ENCODE measurements at places on chromosomes 13 and 19.

- no peak for DNase-seq
Observed at GRCh38 chr13:113292021-113292862, 4.8 kb upstream of the LAMP1 start.

GRCh38 chr19:47413941-47414340, 5.4 kb downstream of the MEIS3 start:
- no peak for DNase-seq

- DNase-seq: no peak
Observed at GRCh38 chr19:15640294-15640903, at the start of gene CYP4F3. Gene CYP4F3 (plus strand): TSS chr19:15640897. CDS start chr19:15641416, 519 bp downstream.

GRCh38 chr13:30721936-30722335, 13.4 kb upstream of the ALOX5AP start:
- no peak for DNase-seq

GRCh38 chr19:5425260-5425659, 30.0 kb upstream of the ZNRF4 start:
- no peak for DNase-seq

DNA sequence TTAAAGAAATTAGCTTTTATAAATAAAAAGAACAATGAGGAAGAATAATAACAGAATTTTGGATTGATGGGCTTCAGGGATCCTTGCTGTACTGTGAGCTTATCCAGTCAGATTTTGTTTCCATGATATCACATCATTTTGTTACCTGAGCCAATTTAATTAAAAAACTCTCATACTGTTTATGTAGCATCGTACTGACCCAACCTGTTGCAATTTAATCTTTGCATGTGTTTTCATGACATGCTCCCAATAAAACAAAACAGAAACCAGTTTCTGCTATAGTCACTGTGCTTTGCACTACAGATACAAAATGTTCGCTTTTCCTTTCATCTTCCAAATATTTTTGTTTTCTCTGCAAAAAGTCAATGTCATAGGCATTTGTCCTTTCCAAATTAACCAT, 109.7 kb upstream of the RNF113B start:
- no peak for DNase-seq

DNA sequence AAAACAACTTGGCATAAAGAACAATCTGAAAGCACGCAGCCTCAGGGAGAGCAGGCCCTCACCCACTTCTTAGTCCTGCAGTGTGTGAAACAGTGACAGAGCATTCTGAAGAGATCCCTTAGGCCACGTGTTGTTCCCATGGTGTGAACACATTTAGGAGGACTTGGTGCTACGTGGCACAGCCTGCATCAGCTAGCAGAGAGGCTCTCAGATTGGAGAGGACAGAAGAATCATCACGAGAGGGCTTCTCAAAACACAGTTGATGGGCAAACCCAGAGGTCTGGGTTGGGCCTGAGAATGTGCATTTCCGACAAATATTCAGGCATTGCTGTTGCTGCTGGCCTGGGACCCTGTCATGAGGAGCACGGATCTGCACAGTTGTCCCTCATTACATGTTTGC, 26.1 kb upstream of the TFDP1 start:
- no peak for DNase-seq

DNA sequence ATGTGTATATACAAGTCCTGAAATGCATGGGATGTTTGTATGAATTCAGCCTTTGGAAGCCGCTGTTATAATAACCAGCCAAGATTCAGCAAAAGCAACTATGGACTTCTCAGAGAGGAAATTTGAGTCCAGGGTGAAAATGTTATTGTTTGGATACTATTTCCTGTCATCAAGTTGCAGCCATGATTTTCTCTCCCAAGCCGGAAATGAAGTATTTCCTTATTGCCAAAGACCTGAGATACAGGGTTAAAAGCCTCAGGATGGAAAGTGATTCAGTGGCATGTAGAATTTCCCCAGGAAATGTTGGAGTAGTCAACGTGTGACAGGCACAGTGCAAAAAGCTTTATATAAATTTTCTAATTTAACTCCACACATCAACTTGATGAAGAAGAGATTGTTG, 133.9 kb downstream of the IRS2 start:
- DNase-seq: no peak

- no peak for DNase-seq
Observed at GRCh38 chr19:34731019-34731829, 2.8 kb upstream of the ZNF181 start.

DNA sequence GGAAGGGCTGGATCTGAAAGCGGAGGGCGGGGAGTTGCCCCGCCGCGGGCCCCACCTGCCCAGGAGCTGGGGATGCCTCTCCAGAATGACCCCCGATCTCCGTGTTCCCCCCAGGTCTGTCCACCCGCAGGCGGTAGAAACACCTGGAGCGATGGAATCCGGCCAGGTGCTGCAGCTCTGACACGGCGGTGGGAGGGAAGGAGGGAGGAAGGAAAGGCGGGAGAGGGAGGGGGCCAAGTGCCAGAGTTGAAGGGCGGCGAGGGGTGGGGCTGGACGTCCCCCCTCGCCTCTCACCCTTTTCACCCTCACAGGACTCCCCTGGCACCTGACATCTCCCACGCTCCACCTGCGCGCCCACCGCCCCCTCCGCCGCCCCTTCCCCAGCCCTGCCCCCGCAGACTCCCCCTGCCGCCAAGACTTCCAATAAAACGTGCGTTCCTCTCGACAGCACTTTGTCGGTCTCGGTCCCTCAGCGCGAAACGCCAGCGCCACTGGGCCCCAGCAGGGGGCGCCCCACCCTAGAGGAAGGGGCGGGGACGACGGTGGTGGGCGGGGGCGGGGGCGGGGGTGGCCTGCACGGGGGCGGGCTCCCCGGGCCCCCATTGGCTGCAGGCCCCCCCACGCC, 337 bp upstream of the FXYD7 start:
- DNase-seq: no peak

- no peak for DNase-seq
Observed at GRCh38 chr13:99471221-99472121, 29.8 kb upstream of the TM9SF2 start.

DNA sequence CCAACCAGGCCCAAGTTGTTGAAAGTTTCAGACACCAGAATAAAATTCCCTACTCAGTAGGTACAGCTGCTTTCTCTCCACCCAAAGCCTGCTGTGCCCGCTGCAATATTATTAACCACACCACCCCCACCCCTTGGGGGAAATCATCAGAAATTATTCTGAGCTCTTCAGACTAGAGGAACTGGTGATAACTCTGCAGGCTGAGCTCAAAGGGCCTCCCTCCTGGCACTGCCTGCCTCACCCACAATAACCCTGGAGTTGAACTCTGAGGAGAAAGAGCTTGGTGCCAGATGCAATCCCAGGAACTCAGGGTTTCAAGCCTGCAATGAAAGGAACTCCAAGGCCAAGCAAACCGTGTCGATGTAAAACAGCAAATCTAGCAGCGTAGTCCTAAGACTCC, 381.7 kb upstream of the ZNF507 start:
- DNase-seq: no peak

- DNase-seq: no peak
Observed at GRCh38 chr19:51417810-51418157, 342 bp upstream of the SIGLEC10 start.

- no peak for DNase-seq
Observed at GRCh38 chr19:18211683-18212082, 7.8 kb upstream of the RAB3A start.

DNA sequence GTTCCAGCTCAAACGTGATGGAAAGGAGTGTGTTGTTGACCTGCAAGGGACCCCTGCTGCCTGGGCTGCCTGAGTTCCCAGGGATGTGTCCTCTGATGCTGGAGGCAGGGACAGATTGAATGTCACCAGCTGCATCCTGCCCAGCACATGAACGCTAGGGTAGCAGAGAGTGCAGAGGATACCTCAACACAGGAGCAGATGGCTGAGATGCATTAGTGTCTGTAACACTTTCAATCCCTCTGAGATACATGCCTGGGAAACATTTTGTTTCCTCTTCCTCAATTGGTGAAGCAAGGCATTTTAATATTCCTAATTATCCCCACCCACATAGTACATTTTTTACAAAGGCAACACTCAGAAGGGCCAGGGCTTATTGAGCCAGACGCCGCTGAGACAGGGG, 106.4 kb upstream of the UBL3 start:
- no peak for DNase-seq

DNA sequence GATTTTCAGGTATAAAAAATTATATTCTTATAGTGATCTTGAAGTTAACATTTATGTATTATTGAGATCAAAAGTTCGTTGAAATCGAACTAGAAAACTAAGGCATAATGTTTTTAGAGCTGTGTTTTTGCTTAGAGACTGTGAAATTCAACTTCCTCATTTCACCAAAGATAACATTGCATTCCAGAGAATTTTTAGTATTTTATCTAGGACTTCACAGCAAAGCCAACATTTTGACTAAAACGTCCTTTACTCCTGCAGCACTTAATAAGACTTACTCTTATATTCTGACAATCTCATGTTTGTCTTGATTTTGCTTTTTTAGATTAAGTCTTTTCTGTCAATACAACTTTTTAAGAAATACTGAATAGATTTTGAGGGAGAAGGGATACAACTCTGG, 4.7 kb downstream of the KCTD4 start:
- no peak for DNase-seq

Data from spinal cord (tissue), 10 donors.